Right lung (tissue), 10 donors: ENCODE measurements at places on chromosomes 16 and 17. TPM values are rescaled to one million over a fixed set of nuclear protein-coding genes. Genes with fewer than 3 reads are reported as not detected.

The CCDC144A gene
- 0.89 TPM for polyA plus RNA-seq

The FASN gene
- polyA plus RNA-seq: 17.0 TPM

The OR1D5 gene
- not detected for polyA plus RNA-seq

DNA sequence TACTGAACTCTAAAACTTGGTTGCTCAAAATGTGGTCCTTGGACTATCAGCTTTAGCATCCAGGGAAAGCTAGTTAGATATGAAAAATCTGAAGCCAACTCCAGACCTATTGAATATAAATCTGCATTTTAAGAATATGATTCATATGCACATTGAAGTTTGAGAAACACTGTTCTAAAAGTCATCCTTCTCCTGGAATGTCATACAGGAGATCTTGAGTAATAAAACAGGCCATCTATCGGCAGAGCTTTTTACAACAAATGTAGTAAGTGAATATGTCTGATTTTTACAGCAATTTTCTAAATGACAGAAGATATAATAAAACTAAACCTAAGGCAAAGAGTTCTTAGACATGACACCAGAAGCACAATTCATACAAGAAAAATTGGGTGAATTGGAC lies 140.4 kb downstream of the PMP22 start:
- no peak for DNase-seq

GRCh38 chr17:69593351-69593715 lies 178.8 kb downstream of the MAP2K6 start:
- no peak for DNase-seq

DNA sequence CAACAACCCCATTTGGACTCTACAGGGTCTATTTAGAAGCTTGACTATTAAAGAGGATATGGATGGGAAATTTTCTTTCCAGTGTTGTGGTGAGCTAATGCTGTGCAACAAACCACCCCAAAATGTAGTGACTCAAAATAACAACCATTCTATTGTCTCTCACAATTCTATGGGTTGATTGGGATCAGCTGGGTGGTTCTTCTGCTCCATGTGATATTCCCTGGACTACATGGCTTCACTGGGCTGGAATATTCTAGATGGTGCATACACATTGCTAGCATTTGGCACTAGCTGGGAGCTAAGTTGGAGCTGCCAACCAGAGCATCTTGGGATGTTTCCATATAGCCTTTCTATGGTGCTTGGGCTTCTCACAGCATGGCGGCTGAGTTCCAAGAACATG lies 30.2 kb downstream of the SLC6A2 start:
- no peak for DNase-seq

- DNase-seq: no peak
These were observed 12.9 kb downstream of the MXRA7 start for GRCh38 chr17:76697702-76698465.
